ENCODE measurements at places on chromosomes 1 and 21.

GRCh38 chr1:6150006-6150938 lies 29.8 kb downstream of the CHD5 start:
- peaks cover 3% of the 10 kb centered on the region for H3K4me1 ChIP-seq
- DNase-seq = no peak
- no peak overlapping the region for H3K4me3 ChIP-seq
- H3K27ac ChIP-seq = no peak overlapping the region

- no peaks in the 10 kb centered on the region for H3K36me3 ChIP-seq
- DNase-seq = no peak
- peaks cover 12% of the 10 kb centered on the region for H3K27me3 ChIP-seq
- no peak overlapping the region for H3K4me3 ChIP-seq
Observed at GRCh38 chr21:36729310-36729970, 30.5 kb downstream of the SIM2 start.

DNA sequence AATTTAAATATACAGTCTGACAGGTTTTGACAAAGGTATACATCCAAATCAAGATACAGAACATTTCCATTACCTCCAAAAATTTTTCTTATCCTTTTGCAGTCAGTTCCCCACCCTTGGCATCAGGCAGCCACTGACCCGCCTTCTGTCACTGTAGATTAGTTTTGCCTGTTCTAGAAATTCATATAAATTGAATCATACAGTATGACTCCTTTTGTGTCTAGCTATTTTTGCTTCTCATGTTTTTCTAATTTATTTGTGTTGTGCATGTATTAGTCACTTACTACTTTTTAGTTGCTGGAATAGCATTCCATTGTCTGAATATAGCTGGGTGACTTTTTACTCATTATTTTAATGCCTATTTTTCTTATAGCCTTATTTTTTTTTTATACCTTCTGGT lies 3.8 kb downstream of the UTP25 start:
- H3K27ac ChIP-seq = no peak overlapping the region
- peaks cover 12% of the 10 kb centered on the region for H3K36me3 ChIP-seq
- no peaks in the 10 kb centered on the region for H3K27me3 ChIP-seq
- no peak overlapping the region for H3K4me3 ChIP-seq
- DNase-seq = no peak

- peaks cover 12% of the 10 kb centered on the region for H3K27me3 ChIP-seq
- H3K4me1 ChIP-seq = peaks cover 13% of the 10 kb centered on the region
- no peak overlapping the region for H3K4me3 ChIP-seq
- DNase-seq = no peak
- H3K36me3 ChIP-seq = no peaks in the 10 kb centered on the region
Observed at GRCh38 chr1:230503726-230504125, 77.6 kb upstream of the PGBD5 start.

- no peak overlapping the region for H3K4me3 ChIP-seq
- no peak for DNase-seq
- H3K36me3 ChIP-seq = no peaks in the 10 kb centered on the region
- H3K27ac ChIP-seq = no peak overlapping the region
- no peaks in the 10 kb centered on the region for H3K27me3 ChIP-seq
Observed at GRCh38 chr1:58469016-58469415, 77.5 kb downstream of the OMA1 start.

DNA sequence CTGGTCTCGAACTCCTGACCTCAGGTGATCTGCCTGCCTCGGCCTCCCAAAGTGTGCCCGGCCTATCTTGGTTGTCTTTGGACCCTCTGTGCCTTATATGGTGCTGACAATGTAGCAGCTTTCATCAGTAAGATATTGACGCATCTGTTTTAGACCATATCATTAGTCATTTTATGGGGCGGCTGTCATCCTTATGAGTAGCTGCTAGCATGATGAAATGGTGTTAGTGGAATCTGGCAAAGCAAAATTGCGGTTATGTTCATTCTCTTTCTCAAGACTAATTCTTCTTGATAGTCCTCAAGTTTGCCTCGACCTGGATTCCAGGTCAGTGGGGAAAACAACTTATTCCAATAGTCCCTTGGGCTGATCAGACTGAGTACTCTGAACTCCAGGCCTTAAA lies 199.9 kb downstream of the PRDM2 start:
- no peaks in the 10 kb centered on the region for H3K4me1 ChIP-seq
- H3K36me3 ChIP-seq = no peaks in the 10 kb centered on the region
- no peak overlapping the region for H3K27ac ChIP-seq
- no peaks in the 10 kb centered on the region for H3K27me3 ChIP-seq
- no peak for DNase-seq
- H3K4me3 ChIP-seq = no peak overlapping the region

DNA sequence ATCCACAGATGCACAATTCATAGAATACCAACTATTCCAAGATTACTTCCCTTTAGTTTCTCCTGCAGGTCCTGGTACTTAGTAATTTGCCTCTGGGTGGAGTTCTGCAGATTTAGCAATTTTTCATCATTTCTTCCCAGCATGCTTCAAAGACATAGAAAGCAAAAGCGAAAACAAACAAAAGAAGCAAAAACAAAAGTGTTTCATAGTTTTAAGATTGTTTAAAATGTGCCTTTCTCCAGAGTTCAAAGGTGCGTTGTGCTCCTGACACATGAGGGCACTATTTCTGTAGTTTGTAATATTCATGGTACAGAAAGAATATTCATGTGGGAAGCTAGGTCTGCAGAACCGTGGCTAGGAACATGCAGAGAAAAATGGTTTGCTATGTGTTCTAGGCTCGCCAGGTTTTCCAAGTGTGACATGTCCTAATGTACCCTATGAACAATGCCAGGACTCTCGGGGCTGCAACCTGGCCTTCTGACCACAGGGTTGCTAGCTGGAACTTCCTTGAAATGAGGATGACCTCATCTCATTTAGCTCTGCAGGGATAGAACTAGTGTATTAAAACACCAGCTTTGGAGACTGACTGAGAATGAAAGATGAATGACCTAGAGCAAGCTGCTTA lies 30.0 kb upstream of the RCSD1 start:
- no peak overlapping the region for H3K27ac ChIP-seq
- H3K4me3 ChIP-seq = no peak overlapping the region
- no peaks in the 10 kb centered on the region for H3K36me3 ChIP-seq

GRCh38 chr1:112855152-112855828 lies 100.7 kb downstream of the SLC16A1 start:
- H3K27ac ChIP-seq = no peak overlapping the region
- H3K4me1 ChIP-seq = peaks cover 13% of the 10 kb centered on the region
- no peak overlapping the region for H3K4me3 ChIP-seq
- no peak for DNase-seq
- no peaks in the 10 kb centered on the region for H3K27me3 ChIP-seq

GRCh38 chr21:37419228-37419906 lies 52.8 kb downstream of the DYRK1A start:
- H3K27me3 ChIP-seq = no peaks in the 10 kb centered on the region
- no peak for DNase-seq
- H3K4me3 ChIP-seq = no peak overlapping the region
- H3K4me1 ChIP-seq = no peaks in the 10 kb centered on the region
- no peak overlapping the region for H3K27ac ChIP-seq

DNA sequence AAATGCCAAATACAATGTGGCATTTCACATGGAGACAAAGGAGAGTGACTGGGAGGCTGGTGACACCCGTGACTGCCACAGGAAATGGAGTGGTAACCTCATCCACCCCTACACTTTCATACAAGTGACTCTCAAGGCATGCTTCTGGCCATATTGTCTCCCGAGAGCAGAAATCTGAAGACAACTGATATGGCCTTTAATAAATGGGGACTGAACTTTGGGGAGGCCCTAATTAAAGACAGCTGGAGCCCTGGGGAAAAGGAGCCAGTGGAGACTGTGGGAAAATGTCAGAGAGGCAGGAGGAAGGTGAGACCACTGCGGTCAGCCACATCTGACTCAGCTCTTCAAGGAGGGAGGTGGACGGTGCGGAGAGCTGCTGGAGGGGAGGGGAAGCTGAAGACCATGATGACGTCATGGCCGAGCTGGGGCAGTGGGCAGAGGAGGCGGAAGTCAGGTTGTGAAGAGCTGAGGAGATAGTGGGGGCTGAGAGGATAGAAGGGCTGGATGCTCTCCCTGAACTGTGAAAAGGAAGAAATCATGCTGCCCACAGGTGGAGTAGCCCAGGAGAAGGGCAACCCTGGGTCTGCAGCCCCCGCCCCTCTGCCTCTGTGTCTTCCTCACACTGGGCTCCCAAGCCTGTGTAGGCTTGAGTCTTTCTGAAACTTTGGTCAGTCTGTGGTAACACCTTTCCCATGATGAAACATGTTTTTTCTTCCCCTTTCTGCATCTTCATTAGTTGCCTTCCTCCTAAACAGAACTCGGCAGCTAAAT lies 14.0 kb upstream of the NCF2 start:
- no peaks in the 10 kb centered on the region for H3K36me3 ChIP-seq
- DNase-seq = no peak
- no peak overlapping the region for H3K4me3 ChIP-seq
- no peaks in the 10 kb centered on the region for H3K27me3 ChIP-seq
- no peak overlapping the region for H3K27ac ChIP-seq

DNA sequence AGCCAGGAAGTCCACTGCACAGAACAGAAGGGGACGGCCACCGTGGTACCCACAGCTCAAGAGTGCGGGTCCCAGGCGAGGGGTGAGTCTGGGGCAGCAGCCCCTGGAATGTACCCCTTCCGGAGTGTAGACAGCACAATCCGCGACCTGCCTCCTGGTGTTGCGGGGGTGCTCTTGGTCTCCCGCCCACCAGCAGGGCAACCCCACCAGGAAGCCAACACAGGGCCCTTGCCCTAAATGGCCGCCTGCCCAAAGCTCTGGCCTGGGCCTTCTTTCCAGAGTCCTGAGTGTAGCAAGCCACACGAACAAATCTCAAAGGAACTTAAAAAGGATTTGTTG lies 1.1 kb upstream of the SLC19A1 start:
- H3K36me3 ChIP-seq = peaks cover 4% of the 10 kb centered on the region
- DNase-seq = no peak
- H3K27ac ChIP-seq = no peak overlapping the region
- no peaks in the 10 kb centered on the region for H3K27me3 ChIP-seq

DNA sequence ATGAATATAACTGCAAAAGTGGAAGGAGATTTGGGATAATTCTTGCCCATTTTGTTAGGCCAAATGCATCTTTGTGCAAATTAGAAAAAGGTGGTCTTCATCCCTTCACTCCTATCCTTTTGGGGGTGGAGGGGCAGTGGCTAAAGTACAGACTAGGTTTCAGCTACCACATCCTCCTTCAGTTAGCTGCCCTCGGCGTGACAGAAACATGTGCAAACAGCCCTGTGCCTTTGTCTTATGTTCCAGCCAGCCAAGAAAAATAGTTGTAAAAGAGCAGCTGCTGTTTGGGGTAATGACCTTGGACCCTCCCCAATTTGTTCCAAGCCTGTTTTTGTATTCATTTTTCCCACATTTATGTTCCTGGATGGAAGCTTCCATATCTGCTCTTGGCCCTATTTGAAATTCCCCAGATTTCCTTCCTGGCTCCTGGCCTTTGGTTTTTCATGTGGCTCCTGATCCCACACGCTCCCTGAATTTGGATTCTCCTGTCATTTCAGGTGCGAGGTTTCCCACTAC lies 8.3 kb upstream of the LGALS8 start:
- H3K4me1 ChIP-seq = peaks cover 14% of the 10 kb centered on the region
- no peaks in the 10 kb centered on the region for H3K27me3 ChIP-seq
- no peaks in the 10 kb centered on the region for H3K36me3 ChIP-seq
- H3K4me3 ChIP-seq = no peak overlapping the region

GRCh38 chr1:61089741-61090140 lies 7.4 kb downstream of the NFIA start:
- H3K36me3 ChIP-seq = peaks cover 4% of the 10 kb centered on the region
- no peak overlapping the region for H3K27ac ChIP-seq
- DNase-seq = no peak
- no peaks in the 10 kb centered on the region for H3K27me3 ChIP-seq
- H3K4me1 ChIP-seq = peaks cover 20% of the 10 kb centered on the region
- H3K4me3 ChIP-seq = no peak overlapping the region

DNA sequence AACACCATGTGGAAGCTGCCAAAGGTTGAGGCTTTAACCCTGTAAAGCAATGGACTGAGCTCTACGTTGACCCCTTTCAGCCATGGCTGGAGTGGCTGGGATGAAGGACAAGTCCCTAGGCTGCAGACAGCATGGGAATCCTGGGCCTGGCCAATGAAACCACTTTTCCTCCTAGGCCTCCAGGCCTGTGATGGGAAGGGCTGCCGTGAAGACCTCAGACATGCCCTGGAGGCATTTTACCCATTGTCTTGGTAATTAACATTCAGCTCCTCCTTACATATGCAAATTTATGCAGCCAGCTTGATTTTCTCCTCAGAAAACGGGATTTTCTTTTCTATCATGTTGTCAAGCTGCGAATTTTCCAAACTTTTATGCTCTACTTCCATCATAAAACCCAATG lies 214.5 kb downstream of the RGS7 start:
- H3K27me3 ChIP-seq = no peaks in the 10 kb centered on the region
- DNase-seq = no peak
- H3K4me1 ChIP-seq = no peaks in the 10 kb centered on the region
- no peaks in the 10 kb centered on the region for H3K36me3 ChIP-seq
- H3K4me3 ChIP-seq = no peak overlapping the region
- no peak overlapping the region for H3K27ac ChIP-seq

DNA sequence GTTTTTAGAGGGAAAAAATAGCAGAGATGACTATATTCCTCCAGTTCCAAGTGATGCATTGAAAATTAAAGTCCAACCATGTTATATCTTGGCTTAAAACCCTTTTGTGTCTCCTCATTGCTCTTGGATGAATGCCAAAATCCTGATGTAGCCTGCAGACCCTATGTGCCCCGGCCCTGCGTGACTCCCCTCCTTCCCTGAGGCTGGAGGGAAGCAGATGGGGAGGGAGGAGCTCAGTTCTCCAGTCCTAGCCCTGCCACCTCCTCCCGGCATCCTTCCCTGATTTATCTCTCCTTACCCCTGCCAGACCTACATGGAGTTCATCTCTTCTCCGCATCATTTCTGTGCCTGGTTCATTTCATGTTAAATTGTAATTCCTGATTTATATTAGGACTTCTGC lies 397.4 kb downstream of the PTPRU start:
- no peak overlapping the region for H3K27ac ChIP-seq
- H3K36me3 ChIP-seq = no peaks in the 10 kb centered on the region
- H3K27me3 ChIP-seq = no peaks in the 10 kb centered on the region

- no peaks in the 10 kb centered on the region for H3K27me3 ChIP-seq
- peak overlapping the region; percentile 52 for H3K4me3 ChIP-seq
- H3K4me1 ChIP-seq = peaks cover 42% of the 10 kb centered on the region
Observed at GRCh38 chr1:151945725-151946722, 36.7 kb upstream of the THEM4 start.

DNA sequence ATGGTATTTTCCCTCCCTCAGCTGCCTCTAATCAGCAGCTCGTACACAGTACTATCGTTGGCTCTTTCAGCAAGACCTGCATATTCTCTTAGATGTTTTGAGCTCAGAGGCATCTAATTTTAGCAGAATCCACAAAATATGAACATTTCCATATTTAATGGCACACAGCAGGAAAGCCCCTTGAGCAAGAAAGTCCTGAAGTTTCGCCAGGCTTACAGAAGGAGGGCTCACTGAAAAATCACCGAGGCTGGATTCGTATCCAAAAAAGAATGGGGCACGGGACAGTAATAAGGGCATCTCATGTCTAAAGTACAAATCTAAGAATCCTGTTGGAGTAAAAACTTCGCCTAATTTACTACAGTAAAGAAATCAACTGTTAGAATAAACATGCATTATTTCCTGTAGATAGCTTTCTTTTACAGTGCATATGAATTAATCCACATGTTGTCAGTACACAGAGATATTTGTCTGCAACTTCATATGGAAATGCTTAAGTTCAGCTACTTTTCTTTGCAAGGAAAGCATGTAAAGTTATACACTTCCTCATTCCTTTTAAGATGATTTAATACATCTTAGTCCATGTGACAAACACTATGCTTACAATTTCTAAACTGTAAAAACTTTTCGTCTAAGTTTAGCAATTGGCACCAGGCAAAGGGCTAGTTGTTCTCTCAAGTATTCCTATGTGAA lies 1205.3 kb upstream of the ADGRL4 start:
- H3K27ac ChIP-seq = no peak overlapping the region
- H3K27me3 ChIP-seq = no peaks in the 10 kb centered on the region
- no peak overlapping the region for H3K4me3 ChIP-seq
- no peak for DNase-seq
- H3K4me1 ChIP-seq = no peaks in the 10 kb centered on the region

Data from keratinocyte (primary cell).